CD4-positive, alpha-beta T cell (primary cell): ENCODE measurements at places on chromosomes 16 and 17. TPM values are rescaled to one million over a fixed set of nuclear protein-coding genes. Genes with fewer than 3 reads are reported as not detected.

The TPSG1 gene
- total RNA-seq, result not detected

The PRR11 gene
- total RNA-seq, result 0.69 TPM

GRCh38 chr16:57628008-57628781 lies at the start of gene ADGRG1:
Gene ADGRG1, plus strand, starts transcription at chr16:57628630. Its CDS starts 21,658 bp downstream, at chr16:57650288.
- H3K36me3 ChIP-seq, result no peaks in the 10 kb centered on the region
- H3K4me1 ChIP-seq, result peaks cover 18% of the 10 kb centered on the region
- peak within 1 kb of the TSS; percentile 30 for H3K4me3 ChIP-seq
- peaks cover 25% of the 10 kb centered on the region for H3K27me3 ChIP-seq
- peak; percentile 22 for DNase-seq

DNA sequence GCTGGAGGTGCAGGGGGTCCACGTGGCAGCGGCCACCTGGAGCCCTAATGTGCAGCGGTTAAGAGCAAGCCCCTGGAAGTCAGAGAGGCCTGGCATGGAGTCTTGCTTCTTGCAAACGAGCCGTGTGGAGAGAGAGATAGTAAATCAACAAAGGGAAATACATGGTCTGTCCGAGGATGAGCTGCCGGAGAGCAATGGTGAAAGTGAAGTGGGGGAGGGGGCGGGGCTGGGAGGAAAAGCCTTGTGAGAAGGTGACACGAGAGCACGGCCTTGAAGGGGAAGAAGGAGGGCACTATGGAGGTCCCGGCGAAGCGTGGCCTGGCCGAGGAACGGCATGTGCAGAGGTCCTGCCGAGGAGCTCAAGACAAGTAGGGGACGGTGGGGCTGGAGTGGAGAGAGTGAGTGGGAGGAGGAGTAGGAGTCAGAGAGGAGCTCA lies 6.0 kb upstream of the SERPINF1 start:
- H3K4me3 ChIP-seq, result no peak overlapping the region
- H3K27me3 ChIP-seq, result no peaks in the 10 kb centered on the region
- DNase-seq, result no peak
- no peak overlapping the region for H3K27ac ChIP-seq
- peaks cover 14% of the 10 kb centered on the region for H3K4me1 ChIP-seq
